ENCODE measurements at places on chromosomes 12 and 14.

DNA sequence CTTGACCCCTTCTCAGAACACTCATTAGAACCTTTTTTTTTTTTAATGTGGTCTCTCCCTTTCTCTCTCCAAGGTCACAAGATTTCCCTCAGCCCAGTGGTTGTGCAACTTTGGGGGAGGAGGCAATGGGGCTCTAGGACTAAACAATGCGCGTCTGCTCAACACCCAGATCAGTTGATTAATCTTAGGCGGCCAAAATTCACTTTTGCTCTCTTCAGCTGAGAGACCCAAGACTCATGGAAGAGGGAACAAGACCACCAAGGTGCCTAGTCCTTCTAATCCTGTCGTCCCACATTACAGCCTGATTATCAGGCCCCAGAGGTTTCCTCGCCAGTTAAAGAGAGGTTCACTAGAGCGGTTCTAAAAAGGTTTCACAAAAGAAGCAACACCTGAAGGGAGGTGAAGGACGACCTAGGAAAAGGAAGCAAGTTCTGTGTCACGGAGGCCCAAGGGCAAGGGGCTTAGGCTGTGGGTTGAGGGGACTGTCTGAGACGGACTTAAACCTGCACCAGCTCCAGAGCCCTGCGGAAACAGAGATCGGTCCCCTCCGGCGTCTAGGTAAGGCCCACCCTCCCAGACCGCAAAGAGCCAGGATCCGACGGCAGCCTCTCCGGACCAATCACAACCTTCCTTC, 824 bp upstream of the TARBP2 start:
- DNase-seq = peak; percentile 40

DNA sequence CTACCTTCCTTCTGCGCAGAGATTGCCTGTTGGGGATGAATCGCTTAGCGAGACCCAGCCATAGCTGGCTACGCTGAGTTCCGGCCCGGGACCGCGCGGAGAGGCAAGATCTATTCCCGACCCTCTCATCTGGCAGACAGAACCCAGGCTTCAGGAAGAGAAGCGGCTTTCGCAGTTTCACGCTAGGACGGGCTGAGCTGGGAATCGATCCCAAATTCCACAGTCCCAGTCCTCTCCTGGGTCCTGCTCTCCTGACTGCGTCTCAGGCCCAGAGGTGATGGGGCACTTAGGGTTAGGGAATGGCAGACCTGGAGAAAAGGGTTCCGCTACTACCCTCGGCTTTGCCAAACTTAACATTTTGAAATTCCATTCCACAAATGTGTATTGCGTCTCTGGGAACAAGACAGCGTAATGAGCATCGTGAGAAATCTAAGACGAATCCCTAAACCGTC, 2.8 kb downstream of the PTPN21 start:
- peak; percentile 57 for DNase-seq

DNA sequence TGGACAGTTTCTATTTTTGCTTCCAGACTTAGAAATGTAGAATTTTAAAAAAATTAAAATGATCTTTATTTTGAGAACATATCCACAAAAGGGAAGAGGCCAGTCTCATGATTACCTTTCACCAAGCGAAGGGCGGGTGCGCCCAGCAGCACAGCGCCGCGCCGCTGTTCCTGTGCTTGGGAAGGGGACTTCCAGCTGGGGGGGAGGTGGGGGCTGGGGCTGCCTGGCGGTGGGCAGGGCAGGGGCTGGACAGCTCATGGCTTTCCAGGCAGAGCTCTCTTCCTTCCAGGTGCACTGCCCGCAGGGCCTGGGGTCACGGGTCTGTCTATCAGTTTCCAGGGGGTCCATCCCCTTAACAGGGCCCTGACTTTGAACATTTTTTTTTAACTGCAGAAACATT, 199.9 kb downstream of the TTC7B start:
- DNase-seq = no peak

- peak; percentile 96 for DNase-seq
Measured at GRCh38 chr14:54773171-54774006, 129.2 kb downstream of the GCH1 start.

GRCh38 chr12:1580526-1580925, 13.9 kb downstream of the FBXL14 start:
- DNase-seq = no peak

- no peak for DNase-seq
Measured at GRCh38 chr14:89673512-89674225, 256.6 kb upstream of the FOXN3 start.

GRCh38 chr12:75658901-75659823, 147.8 kb upstream of the KRR1 start:
- no peak for DNase-seq

DNA sequence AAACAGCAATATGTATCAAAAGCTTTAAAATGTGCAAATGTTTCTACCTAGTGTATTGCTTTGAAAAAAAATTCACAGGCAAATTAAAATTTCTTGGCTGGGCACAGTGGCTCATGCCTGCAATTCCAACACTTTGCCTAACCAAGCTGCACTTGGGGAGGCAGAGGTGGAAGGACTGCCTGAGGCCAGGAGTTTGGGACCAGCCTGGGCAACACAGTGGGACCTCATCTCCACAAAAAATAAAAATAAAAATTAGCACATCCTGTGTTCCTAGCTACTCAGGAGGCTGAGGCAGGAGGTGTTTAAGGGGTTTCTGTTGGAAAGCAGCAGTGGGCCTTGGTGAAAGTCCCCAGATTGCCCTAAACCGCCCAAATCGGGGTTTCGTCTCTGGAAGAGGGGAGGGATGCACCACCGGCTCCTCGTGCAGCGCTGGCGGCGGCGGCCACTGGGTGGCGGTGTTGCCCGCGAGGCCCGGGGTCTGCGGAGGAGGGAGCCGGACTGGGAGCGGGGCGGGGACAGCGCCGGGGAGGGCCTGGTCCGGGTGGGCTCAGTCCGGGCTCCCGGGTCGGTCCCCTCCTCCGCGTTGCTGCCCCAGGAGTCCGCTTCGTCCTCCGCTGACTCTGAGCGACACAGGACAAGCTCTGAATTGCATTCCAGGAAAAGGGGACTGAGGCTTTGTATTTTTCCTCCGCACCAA, 265.6 kb downstream of the AACS start:
- peak; percentile 87 for DNase-seq

DNA sequence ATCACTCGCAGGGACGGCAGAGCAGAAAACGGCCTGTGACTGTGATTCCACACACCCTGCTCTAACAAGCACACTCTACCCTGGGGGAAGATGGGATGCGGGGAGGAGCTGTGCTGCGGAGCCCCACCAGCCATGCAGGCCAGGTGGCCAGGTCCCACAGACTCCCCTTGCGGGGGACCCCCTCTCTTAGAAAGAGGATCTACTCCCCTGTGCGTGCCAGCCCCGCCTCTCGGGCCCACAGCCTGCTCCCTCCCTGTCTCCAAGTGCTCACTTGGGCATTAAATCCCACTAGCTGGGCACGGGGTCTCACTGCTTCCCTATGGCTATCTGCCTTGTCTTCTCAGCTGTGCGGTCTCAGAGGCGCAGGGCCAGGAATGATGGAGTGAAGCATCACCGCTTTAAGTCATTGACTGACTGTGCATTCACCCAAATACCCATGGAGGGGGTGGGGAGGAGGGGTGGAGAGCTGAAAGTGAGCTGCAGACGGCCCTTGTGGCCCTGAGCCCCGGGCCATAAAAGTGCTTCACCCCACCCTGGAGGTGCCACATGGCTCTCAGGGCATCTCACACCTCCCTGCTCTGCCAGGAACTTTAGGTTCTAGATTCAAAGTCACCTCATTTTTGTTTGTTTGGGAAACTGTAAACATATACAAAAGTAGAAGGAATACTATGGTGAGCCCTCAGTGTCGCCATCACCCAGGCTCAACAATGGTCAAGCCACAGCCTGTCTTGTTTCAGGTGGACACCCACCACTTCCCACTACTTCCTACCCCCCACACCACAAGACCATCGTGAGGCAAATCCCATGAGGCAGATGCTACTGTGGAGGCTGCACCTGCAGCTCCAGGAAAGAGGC, 9.4 kb downstream of the STX2 start:
- DNase-seq = no peak

- peak; percentile 81 for DNase-seq
Measured at GRCh38 chr14:61355892-61356325, 34.5 kb downstream of the PRKCH start.

GRCh38 chr12:9694241-9694640, 24.7 kb downstream of the CLEC2D start:
- no peak for DNase-seq

- peak; percentile 90 for DNase-seq
Measured at GRCh38 chr12:57815177-57816000, 3.1 kb downstream of the AVIL start.

GRCh38 chr14:65959563-65960024, 526.6 kb upstream of the CCDC196 start:
- no peak for DNase-seq

GRCh38 chr12:130971925-130972585, 18.3 kb downstream of the ADGRD1 start:
- no peak for DNase-seq

DNA sequence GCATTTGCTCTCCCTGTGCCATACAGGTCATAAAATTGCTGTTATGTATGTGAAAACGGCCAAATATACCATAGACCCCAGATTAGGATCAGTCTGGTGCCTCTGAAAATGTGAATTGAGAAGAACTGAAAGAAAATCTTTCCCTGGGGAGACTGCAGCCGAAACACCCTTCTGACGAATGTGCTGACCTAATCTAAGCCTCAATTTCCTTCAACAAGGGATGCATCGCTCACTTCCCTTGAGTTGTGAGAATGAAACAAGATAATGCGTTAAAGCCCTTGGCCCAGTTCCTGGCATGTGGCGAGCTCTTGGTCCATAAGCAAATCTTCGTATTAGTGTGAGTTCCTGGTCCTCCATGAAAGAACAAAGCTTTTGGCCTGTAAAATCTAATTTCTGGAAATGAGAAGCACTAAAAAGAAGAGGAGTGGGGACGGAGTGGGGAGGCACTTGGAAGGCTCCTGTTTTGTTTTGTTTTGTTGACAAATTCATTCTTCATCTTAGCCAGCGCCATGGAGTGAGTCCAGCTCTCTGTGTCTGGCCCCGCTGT, 49.5 kb upstream of the RTRAF start:
- no peak for DNase-seq

GRCh38 chr14:75285331-75285730, 6.7 kb downstream of the FOS start:
- no peak for DNase-seq

DNA sequence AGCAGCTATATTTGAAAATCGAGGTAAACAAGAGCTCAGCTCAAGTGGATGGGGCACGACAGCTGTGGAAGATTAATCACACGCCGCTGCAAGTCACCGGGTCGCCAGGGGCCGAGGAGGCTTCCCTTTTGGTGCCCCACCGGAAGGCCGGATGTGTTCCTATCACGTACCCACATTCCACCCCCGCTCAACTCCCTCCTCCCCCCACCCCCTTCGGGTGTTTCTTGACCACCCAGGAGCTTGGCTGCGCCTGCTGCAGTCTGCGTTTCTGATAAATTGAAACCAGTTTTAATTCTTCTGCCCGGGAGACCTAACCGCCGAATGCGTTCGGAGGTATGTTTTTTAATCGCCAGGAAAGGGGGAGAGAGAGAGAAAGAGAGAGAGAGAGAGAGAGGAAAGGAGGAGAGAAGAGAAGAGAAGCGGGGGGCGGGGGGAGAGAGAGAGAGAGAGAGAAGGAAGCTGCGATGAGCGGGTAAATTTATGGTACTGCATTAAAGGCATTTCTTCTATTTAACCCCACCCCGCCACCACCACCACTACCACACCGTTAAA, 1.8 kb downstream of the SLC8A3 start:
- peak; percentile 81 for DNase-seq

DNA sequence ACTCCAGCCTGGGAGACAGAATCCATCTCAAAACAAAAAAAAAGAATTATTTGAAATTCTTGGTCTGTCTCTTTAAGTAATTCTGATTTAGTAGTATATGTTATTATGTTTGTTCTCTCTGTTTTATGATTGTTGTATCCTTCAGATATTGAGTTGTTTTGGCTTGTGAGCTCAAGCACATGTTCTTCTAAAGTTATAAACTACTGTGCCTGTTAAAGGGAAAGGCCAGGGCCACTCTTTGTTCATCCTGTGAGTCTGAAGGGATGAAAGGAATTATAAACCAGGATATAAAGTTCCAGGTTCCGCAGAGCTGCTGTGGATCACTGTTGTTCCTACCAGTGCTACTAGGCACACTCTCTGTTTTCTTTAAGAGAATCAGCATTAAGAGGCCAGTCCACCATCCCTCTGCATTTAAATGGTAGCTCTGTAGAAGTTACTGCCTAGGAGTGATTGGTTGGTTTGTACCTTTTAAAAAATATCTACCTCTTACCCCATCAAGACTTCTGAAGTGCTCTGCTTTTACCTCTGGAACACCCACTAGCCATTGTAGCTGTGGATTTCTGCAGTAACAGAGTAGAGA, 14.1 kb downstream of the TMTC3 start:
- DNase-seq = no peak

DNA sequence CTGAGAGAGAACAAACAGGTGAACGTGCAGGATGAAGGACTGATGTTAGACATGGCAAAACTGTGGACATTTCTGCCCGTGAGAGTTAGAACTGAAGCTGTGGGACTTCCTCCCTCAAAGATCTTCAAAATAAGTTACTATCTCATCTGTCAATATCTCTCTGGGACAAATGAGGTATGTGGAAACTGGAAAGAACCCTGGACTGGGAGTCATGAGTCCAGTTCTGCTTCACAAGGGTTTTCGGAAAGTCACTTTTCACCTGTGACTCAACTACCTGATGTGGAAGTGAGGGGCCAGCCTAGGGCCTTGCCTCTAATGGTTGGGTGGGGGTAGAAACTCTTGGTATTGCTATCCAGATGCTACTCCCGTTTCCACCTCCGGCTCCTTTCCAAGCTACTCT, 47.3 kb downstream of the RAB35 start:
- no peak for DNase-seq

DNA sequence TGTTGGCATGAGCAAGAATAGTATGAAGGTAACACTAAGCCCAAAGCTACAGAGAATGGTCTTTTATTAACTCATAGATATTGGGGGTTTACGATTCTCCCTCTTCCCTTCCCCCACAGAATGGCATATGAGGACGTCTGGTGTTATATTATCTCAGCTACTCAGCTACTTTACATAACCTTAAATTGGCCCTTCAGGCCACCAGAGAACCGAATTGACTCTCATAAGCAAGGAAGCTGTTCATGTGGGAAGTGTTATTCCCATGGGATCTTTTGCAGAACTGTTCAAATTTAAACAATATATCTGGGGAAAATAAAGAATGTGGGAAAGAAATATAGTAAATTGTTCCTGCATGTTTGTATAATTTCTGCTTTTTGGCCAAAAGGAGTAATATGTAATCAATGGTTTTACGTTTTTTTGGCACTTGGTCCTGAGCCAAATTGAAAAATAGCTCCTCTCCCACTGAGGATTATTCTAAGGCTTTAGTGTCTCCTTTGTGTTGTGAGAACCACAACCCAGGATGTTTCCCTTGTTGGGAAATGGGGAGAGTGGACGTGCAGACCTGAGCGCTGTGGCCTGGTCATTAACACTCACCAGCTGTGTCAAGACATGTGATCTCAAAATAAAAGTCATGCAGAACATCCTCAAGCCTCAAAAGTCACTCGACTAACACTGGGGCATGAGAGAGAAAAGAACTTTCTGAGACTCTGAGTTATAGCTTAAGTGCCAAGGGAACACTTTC, 31.8 kb upstream of the CMAS start:
- no peak for DNase-seq

- no peak for DNase-seq
Measured at GRCh38 chr14:53193193-53193592, 40.1 kb upstream of the DDHD1 start.

Data from GM23338 (cell line).